ENCODE measurements at places on chromosomes 5 and 9.

- no peak for DNase-seq
Measured at GRCh38 chr5:134503088-134503936, 22.2 kb upstream of the JADE2 start.

GRCh38 chr9:21506626-21507482 is 24.7 kb upstream of the IFNE start:
- DNase-seq = no peak

GRCh38 chr5:167280111-167280510 is 1011.3 kb upstream of the WWC1 start:
- DNase-seq = no peak

DNA sequence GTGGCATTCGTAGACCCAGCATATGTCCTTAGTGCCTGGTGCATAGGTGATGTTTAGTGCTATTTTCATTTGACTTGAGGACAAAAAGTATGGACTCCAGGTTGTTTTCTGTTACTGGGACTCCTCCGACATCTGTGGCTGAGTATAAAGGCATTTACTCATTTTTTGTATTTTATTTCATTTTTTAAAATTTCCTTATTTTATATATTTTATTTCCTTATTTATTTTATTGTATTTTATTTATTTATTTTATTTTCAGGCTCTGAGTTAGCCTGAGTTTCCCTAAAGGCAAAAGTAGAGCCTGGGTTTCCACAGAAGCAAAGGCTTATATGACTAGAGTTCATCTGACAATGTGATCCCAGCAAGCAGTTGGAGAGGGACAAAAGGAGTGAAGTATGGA is 91.6 kb downstream of the FOCAD start:
- no peak for DNase-seq

DNA sequence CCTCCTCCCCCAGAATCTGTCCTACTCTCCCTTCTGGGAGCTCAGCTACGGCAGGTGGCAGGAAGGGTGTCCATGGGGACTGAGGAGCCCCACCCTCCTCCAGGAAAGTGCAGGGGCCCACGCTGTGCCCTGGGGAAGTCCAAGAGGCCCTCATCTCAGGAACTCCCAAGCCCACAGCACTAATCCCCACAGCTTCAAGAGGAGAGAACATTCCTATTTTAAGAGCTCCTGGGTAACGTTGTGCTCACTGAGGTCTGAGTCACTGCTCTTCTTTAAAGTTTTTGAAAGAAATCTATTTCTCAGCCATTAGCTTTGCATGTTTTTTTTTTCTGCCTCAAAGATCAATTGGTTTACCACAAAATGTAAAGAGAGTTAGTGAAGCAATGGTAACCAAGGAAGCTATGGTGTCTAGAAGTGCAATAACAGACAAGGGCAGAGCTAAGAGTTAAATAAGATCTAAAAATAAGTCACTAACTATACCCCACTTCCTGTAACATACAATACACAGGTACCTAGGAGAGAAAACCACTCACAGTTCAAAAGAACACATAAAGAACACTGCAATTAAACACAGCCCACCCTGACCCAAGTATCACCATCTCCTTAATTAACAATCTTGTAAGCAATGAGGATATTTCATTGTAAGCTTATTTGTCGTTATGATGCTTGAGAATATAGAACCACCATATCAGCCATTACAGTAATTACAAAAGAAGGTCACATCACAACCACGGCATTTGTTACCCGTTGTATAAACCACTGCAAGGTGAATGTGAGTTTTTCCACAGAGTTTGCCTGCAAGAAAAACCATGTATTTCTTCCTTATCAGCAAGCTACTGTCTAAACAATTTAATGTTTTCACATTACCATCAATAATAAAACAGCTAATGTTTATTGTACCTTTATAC is 382.3 kb upstream of the SLC30A5 start:
- DNase-seq = peak; percentile 74

- DNase-seq = no peak
Measured at GRCh38 chr5:92429646-92430045, 1046.5 kb upstream of the ARRDC3 start.

DNA sequence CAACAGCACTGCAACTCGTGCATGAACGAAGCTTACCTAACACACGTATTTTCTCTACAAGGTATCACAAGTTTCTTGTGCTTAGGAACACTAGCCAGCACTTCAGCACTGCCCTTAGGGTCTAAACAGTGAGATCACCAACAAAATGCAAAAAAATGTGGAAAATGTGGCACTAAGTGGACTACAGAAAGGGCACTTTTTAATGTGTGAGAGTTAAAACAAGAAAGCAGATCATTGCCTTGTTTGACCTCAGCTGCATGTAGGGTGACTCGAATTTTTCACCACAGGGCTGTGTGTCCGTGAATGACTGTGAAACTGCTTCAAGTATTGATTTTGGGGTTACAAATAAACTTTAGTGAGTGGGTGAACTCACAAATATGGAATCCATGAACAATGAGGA is 90.5 kb downstream of the MARCHF3 start:
- no peak for DNase-seq

DNA sequence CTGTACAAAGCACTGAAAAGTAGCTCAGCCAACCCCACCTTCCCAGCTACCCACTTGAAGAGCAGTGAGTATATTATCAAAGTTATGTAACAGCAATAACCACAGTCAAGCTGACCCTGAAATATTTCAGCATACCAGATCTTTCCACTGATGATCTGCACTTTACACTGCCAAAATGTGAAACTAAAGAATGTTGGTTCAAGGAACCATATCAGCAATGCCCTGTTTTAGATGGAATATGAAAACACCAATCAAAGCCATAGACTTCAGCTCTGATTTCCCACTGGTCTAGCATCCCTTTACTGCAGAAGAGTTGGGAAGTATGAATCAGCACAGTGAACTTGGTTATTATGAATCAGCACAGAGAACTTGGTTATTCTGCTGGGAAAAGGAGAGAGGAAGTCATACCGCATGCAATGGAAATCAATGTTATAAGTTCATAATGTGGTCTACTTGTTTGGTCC is 20.0 kb downstream of the CEMIP2 start:
- DNase-seq = no peak

DNA sequence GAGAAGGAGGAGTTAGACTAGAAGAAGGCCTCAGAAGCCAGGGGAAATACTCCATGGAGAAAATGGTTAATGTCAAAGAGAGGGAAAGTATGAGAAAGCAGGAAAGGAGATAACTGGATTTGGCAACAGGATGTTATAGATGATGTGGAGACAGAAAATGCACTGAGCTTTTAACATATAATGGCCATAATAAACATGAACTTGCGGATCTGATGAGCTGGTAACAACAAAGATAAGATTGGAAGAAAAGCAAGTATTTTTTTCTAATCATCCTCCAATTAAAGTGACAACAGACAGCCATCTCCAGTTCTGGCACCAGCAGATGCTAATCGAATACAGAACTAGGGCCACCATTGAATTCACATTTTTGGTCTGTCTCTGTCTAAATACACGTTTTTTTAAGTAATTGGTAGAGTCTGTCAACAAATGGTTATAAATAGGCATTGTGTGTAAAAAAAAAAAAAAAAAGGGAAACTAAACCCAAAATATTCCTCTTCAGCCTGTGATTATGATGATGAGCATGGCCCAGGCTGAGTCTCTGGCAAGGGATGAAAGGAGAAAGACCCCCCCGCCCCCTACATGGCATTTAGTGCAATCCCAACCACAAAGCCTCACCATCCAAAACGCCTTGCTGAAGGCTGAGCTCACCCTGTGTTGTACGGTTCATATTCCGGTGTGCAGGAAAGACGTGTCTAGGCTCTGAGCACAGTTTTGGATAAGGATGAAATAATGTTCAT is 149.5 kb upstream of the LHFPL2 start:
- DNase-seq = no peak

DNA sequence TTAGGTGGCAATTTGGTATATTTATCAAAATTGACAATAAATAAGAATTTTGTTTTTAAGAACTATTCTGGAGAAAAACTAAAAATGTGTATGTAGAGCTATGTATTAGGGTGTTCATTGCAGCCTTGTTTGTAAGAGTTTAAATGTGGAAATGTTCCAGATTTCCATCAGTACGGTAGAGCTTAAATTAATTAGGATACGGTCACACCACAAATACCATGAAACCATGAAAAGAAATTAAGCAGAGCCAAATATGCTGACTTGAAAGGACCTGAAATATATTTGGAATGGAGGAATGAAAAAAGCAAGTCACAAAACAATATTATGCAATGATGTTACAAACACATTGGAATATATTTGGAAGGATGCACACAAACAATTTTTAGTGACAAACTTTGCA is 64.6 kb downstream of the ACTBL2 start:
- DNase-seq = no peak

DNA sequence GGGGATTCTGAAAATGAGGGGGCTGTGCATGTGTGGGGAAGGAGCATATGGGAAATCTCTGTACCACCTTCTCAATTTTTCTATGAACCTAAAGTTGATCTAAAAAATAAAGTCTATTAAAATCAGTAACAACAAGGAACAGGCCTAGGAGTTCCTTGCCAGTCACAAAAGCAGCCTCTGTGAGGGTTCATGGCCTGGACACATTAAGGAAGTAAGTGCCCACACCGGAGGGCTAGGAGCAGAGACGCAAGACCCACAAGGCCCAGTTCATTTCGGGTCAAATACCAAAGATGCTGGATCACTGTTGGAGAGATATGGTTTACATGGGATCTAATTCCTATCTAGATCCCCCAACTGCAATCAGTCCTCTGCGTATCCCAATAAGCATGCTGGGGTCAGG is 88.4 kb downstream of the SEMA4D start:
- DNase-seq = no peak

GRCh38 chr5:179273441-179274145 is 71.7 kb downstream of the ADAMTS2 start:
- DNase-seq = no peak

- no peak for DNase-seq
Measured at GRCh38 chr5:154829181-154829588, 21.2 kb downstream of the FAXDC2 start.

DNA sequence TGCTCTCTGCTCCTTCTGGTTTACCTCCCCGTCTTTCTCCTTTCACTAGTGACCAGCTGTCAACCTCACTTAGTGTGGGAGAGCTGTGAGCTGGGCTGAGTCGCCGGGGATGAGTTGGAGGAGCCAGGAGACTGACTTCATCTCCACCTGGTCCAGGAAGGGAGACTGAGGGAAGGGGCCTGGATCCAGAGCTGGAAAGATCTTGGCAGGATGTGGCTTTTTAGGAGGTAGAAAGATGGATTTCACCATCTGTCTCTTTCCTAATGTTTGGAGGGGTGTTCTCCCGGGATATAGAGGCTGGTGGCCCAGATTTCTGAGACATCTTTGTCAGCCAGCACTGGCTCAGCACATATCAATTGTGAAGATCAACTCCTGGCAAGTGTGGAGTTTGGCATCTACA is 37.1 kb upstream of the TNC start:
- no peak for DNase-seq

DNA sequence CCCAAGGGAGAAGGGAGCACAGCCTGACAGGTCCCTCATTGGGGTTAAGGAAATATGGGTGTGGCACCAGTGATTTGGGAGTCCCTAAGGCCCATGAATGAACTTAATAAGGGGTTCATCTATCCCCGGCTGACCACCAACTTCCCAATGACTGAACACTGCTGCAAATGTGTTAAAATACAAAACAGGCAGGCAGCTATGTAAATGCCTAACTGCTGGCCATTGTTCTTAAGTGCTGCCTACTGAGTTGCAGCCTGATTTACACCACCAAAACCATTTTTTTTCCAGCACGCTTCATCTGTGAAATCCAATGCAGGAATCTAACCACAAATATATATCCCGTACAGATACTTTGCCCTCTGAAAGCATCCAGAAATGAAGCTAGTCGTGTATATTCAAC is 478.5 kb downstream of the PTPRD start:
- no peak for DNase-seq

DNA sequence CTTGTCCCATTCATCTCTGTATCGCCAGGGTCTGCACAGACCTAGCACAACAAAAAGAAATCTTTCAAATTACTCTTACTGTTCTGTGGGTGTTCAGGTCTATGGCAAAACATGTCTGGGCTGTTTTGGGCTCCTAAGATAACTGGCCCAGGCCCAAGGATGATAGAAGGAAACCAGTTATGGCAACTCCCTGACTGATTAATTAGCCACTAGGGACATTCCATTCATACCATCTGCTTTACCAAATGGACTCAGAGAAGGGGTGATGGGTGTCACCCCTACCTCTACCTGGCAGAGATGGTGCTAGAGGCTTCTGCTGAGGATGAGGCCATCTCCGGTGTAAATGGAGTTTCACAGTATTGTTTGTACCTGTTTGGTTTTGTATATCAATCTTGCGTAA is 1.9 kb downstream of the SLC31A2 start:
- no peak for DNase-seq

DNA sequence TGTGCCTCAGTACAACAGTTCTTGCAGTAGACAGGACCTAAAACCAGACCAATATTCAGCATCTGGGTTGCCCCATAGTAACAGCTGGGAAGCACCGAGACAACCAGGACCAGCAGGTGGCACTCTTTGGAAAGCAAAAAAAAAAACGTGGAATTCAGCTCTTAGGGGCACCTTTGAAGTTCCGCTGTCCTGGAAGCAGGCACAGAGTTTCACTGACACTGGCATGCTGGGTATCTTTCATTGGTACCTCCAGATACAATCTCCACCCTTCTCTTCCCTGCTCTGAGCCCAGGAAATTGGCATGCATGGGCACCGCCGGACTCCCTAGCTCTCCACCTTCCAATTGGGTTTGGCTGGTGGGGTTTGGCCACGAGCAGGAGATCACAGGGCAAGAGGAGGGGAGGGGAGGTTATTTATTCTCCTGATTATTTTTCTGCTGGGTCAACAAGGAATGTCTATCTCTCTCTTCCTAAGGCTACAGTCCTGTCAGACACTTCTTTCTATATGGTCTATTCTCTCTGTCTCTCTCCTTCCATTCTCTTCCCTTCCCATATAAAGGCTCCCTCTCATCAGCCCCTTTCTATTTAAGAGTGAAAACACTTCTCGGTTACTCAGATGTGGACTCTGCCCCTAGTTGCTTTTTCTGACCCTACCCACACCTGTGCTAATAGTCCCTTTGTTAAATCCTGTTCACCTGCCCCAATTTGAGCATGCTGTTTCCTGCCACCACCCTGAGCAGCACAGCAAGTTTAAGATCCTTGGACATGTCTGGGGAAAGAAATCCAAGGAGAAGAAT is 1.9 kb upstream of the IDNK start:
- peak; percentile 31 for DNase-seq

DNA sequence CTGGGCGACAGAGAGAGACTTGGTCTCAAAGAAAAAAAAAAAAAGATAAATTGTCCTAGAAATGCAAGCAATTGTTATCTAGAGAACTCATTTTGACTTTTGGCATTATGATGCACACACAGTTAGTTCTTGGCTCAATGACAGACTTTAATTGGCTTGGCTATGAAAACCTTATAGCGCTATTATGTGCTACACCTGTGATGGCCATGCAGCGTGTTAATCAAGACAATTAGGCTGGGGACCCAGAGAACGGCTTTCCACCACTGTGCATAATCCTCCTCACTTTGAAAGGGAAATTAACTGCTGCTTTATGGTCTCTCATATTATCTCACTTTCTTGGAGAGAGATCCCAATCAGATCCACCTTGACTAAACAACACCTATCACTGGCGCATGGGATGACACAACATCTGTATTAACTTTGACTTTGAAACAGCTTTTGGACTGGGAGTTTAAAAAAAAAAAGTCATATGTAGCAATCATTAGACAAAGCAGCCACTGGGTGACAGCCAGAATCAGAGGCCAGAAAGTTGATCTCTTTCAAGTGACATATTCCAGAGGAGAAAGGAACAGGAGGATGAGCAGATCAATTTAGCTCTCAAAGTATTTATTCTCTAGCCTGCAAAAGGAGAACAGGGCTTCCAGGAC is 132.5 kb downstream of the PPP2R2B start:
- no peak for DNase-seq

- peak; percentile 51 for DNase-seq
Measured at GRCh38 chr9:93592643-93593021, 16.2 kb downstream of the PHF2 start.

- no peak for DNase-seq
Measured at GRCh38 chr5:31708089-31708488, 69.2 kb downstream of the PDZD2 start.
